A549 treated with CORT108297 at 1 μM for 4 hours (cell line): ENCODE measurements at places on chromosomes 11 and 22. TPM values are rescaled to one million over a fixed set of nuclear protein-coding genes. Genes with fewer than 3 reads are reported as not detected.

The TRIM22 gene
- 0.44 to 1.0 TPM (median 0.81 TPM) in 5 replicates for total RNA-seq

The DDI1 gene
- total RNA-seq, result not detected in 5 replicates

The C11orf87 gene
- total RNA-seq, result 0.01 to 0.02 TPM (median 0.02 TPM) in 4 of 5 replicates, not detected in the other

The LYVE1 gene
- total RNA-seq, result 0.08 to 0.28 TPM (median 0.13 TPM) in 5 replicates

The ANGPTL5 gene
- total RNA-seq, result 0.05 TPM in 2 of 5 replicates, not detected in the others

The DEPDC7 gene
- 6.5 to 10.1 TPM (median 7.8 TPM) in 5 replicates for total RNA-seq

The BATF2 gene
- 0.74 to 1.0 TPM (median 0.96 TPM) in 5 replicates for total RNA-seq

The COPB1 gene
- 100 to 133 TPM (median 108 TPM) in 5 replicates for total RNA-seq

The TBX10 gene
- total RNA-seq, result not detected in 5 replicates

The RAB39A gene
- total RNA-seq, result 0.27 to 0.66 TPM (median 0.62 TPM) in 5 replicates

The OR2AT4 gene
- not detected in 5 replicates for total RNA-seq

The FAM180B gene
- not detected in 5 replicates for total RNA-seq

The RNF169 gene
- total RNA-seq, result 3.8 to 6.5 TPM (median 4.8 TPM) in 5 replicates

The SEPTIN5 gene
- 7.7 to 10.7 TPM (median 10.2 TPM) in 5 replicates for total RNA-seq

The BDNF gene
- 6.7 to 10.6 TPM (median 7.8 TPM) in 5 replicates for total RNA-seq

The OSM gene
- total RNA-seq, result 0.05 TPM in 1 of 5 replicates, not detected in the others

The SPON1 gene
- 0.08 TPM in 1 of 5 replicates, not detected in the others for total RNA-seq

The PLAAT5 gene
- total RNA-seq, result 0.05 to 0.06 TPM in 2 of 5 replicates, not detected in the others

The GPR83 gene
- total RNA-seq, result 0.03 to 0.08 TPM (median 0.05 TPM) in 5 replicates
